Transverse colon (tissue), 4 donors: ENCODE measurements at places on chromosomes 1 and 21.
A peak's percentile ranks its signal among the peaks of the same experiment; 100 is the strongest.

DNA sequence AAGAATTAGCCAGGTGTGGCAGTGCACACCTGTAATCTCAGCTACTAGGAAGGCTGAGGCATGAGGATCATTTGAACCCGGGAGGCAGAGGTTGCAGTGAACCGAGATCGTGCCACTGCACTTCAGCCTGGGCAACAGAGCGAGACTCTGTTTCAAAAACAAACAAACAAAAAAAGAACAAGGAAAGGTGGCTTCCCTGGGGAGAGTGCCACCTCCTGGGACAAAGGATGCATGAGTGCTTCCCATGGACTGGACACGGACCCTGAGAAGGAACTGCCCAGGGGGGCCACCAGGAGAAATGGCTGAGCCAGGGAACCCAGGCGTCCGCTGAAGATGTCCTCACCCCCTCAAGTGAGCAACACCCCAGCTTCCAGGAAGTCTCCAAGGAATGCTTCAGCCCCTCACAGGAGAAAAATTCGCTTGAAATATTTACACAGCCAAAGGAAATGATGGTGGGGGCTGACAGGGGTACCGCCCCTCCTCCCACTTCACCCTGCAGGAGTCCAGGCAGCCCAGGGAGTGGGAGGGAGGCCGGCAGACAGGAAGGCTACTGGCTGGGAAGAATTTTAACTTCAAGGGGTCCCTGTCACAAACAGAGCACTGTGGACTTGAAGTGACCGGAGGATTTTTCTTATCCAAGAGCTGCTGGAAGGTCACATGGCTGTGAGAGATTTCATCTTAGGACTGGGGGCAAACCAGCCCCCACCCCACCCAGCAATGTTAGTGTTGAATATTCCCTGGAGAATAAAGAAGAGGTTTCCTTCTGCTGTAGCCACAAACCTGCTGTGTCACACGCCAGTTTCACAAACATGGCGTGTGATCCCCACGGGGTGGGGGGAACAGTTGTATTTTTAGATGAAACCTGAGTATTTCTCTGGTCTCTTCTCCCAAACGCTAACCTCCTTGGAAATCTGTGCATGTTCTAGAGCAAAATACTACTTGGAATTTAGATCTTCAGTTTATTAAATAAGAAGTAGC, 90.8 kb upstream of the SLC25A33 start:
- DNase-seq: no peak

DNA sequence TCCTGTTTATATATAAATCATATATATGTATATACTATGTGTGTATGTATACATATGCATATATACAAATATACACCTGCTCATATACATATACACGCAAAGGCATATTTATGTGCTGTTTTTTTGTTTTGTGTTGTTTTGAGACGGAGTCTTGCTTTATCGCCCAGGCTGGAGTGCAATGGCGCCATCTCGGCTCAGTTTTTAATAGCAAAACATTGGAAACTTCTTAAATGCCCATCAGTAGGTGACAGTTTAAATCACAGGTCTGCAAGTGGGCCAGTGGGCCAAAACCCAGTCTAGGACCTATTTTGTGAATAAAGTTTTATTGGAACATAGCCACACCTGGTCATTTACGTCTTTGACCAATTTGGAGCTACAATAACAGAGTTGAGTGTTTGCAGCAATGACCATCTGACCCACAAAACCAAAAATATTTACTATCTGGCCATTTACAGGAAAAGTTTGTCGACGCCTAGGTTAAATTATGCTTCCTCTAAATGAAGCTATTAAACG, 132.3 kb downstream of the TOMM20 start:
- DNase-seq: no peak

DNA sequence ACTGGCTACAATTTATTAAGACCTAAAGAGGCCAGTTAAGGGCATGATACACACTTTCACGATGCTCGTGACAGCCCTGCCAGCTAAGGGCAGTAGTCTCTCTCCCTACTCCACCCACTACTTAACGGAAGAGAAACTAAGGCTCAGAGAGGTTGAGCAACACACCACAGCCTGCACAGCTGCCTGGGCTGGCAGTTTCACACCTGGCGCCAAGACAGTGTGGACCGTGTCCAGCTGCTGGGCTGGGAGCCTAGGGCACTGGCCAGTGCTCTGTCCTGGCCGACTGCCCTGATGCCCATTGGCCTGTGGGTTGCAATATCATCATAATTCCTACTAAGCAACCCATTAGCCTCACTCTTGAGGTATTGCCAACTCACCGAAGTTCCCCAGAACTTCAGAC, 27.6 kb downstream of the TENT5C start:
- DNase-seq: no peak

DNA sequence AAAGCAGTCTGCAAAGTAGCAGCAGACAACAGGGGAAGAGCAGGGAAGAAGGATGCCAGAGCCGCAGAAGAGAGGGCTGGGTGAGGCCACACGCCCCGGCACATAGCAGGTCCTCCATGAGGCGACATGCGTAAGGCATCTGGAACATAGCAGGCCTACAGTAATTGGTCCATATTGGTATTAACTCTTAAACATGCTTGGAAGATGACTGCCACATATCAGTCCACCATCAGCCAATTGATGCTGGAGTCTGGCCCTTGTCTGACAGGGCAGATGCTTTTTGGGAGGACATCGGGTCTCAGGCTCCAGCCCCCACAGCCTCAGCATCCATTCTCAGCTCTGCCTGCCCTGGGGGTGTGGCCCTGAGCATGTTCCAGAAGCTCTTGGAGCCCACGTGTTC, 93.7 kb downstream of the TAS1R2 start:
- no peak for DNase-seq

- peak; percentile 82 for DNase-seq
Observed at GRCh38 chr1:43934101-43934985, 742 bp downstream of the ARTN start.

- DNase-seq: no peak
Observed at GRCh38 chr1:64171797-64172281, 31.6 kb upstream of the UBE2U start.

GRCh38 chr1:147904726-147905125, 2.1 kb downstream of the GJA8 start:
- DNase-seq: no peak
